Fibroblast of gingiva (primary cell): ENCODE measurements at places on chromosomes 5 and 9.
A peak's percentile ranks its signal among the peaks of the same experiment; 100 is the strongest.

DNA sequence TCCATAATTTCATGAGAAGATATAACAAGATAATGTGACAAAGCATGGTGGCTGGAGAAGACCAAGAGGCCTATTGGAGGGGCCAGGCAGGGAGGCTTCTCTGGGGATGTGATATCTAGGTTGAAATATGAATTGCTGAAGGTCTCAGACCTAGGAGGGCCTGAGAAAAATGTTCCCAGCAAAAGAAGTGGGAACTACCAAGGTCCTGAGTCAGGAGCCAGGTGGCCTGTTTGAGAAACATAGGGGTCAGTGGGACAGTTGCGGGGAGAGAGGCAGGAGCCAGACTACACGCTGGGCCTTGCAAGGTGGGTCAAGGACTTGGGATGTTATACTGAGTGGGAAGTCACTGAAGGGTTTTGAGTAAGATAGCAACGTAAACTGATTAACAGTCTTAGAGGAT lies 216.1 kb downstream of the CFAP90 start:
- DNase-seq = no peak

- peak; percentile 50 for DNase-seq
Measured at GRCh38 chr9:91483189-91483691, 59.6 kb upstream of the NFIL3 start.

GRCh38 chr5:56851258-56851941 lies 36.1 kb downstream of the MAP3K1 start:
- no peak for DNase-seq

- no peak for DNase-seq
Measured at GRCh38 chr9:88015606-88016005, 41.3 kb upstream of the CDK20 start.

- no peak for DNase-seq
Measured at GRCh38 chr9:114559830-114560513, 27.6 kb upstream of the ATP6V1G1 start.

GRCh38 chr5:50853151-50853550 lies 186.7 kb downstream of the PARP8 start:
- DNase-seq = no peak

- DNase-seq = no peak
Measured at GRCh38 chr5:65434122-65434521, 47.6 kb downstream of the ADAMTS6 start.

- peak; percentile 65 for DNase-seq
Measured at GRCh38 chr5:143501310-143502044, 98.0 kb upstream of the NR3C1 start.

DNA sequence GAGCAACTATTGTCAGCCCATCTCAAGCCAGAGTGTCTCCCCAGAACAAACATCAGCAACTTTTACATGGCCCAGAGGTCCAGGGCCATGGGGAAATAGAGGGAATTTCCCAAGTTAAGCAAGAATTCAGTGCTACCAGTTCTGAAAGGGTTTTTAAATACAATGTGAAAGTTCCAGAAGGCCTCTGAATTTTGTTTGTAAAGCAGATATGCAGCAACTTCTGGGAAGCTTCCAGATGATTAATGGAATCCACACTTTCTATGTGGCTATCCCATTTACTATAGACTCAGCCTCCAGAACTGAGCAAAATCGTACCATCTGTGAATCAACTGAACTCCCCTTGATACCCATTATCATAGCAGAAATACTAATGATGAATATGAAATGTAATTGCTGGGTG lies 93.8 kb downstream of the FEM1C start:
- DNase-seq = peak; percentile 93

DNA sequence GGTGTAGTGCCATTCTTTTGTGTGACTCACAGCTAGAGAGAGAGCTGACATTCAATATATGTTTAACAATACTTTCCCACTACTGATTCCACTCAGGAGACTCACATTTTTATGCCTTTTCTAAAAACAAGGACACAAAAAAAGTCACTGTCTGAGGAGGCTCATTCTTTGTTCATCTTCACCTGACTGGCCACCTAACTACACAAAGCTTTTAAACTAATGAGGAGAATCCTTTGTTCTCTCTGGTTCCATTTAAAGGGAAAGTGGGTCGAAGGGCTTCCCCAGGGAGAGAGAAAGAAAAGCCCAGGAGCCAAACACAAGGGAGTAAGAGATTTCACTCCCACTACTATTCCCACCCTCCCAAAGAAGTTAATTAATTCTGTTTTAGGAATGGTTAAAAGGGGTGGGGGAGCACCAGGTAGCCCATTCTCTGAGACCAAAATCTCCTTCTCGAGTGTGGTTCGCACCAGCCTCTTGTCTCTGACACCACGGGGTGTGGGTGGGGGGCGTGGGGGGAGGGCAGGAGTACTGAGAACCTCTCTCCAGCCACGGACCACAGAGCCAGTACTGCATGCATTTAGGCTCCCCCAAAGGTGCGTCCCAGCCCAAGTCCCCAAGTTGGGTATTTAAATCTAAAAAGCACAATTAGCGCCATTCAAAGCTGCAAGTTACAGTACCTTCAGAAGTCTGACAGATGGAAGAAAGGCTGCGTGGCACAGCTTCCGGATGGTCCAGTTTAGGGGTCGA lies 747 bp downstream of the TRPM3 start:
- no peak for DNase-seq

DNA sequence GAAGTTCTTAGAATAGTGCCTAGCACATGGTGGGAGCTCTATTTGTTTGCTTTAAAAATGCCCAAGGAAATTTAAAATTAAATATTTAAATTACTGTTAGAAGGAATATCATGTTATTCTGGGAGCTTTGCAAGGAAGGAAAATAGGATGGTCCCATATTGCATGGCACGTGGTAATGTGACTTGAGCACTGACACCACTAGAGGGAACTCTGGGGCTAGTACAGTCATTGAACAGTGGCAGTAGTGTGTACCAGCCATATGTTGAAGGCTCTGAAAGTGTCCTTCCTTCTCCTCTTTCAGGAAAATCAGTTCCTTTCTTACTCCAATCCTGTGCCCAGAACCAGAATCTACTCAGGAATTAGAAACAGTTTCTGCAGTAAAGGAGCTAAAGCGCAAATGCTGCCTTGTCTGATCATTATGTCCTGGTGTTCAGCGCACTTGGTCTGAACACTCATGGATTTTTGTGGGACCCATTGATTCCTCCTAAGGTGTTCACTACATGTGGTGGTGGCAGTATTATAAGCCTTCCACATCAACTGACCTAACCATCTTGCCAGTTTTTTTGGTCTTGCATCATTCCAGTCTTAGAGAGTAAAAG lies 54.1 kb downstream of the GDA start:
- DNase-seq = peak; percentile 12

DNA sequence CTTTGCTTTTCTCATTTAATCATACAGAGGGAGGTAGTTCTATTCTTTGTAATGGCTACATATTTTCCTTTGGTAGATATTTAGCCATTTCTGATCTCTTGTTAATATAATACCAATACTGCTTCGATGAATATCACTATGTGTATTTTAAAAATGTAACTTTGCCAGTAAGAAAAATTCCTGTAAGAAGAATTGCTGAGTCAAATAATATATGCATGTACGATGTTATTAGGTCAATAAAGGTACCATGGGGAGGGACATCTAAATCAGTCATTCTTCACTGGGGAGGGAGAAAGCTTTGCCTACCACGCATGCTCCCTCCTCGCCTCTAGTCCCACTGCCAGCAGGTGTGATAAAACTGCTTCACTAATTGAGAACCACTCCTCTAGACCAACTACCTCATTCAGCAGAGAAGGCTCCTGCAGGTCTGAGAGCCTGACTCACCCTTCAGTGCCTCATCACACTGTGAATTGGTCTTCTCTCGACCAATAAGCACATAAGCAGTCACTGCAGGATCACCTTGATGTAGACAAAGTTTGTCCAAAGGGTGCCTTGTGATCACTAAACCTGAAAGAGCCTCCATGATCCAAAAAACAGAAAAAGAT lies 56.1 kb upstream of the TBCA start:
- DNase-seq = no peak

- DNase-seq = no peak
Measured at GRCh38 chr5:155024015-155024414, 10.5 kb downstream of the KIF4B start.

DNA sequence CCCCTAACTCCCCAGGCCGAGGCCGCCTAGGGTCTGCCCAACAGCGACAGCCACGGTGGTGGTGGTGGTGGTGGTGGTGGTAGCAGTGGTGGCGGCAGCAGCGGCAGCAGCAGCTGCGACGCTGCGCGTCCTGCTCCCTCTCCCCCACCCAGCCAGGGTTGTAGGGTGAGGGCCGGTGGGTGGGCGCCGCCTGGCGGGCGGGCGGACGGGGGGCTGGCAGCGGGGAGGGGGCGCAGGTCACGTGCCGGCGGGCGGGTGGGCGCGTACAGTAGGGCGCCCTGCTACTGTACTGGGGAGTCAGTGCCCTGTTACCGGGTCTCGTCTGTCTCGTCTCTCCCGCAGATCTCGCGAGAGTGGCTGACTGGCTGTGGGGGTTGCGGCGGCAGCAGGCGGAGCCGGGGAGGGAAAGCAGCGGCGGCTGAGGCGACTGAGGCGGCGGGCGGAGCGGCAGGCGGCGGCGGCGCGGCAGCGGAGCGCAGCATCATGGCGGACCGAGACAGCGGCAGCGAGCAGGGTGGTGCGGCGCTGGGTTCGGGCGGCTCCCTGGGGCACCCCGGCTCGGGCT lies at the start of gene PURA:
PURA (plus strand) TSS at position 411 of the 565 bp plus-strand sequence; CDS start at position 484, 73 bp downstream.
- DNase-seq = peak; percentile 92

DNA sequence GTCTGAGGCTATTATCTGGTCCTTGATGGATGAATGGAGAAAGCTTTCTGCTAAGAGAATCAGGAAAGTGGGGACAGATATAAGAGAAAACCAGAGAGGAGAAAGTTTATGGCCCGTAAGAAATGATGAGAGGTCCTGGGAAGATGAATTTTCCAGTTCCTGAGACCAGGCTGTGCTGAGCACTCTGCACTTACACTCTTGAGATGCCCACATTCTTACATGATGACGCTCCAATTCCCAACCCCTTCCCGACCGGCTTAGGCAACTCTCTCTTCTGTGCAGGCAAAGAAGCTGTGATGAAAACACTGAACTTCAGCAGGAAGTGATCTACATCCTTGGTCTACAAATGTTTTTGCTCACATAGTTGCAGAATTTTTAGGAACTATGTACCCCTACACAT lies 417.0 kb downstream of the ARHGEF28 start:
- DNase-seq = peak; percentile 67

DNA sequence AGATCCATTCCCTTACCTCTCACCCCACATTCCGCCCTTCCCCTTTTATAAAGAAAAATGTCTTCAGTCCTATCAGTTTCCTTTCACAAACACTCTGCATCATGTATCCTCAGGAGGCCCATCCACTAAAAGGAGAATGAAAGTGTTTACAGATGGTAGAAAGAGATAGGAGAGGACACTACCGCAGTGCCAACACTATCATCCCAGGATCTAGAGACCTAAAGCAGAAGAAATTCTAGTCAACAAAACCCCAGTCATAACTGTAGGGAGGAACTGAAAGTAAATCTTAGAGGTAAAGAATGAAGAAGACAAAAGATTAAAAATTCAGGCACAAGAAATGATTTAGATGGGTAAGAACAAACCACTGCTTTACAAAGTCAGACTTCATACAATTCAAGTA lies 114.1 kb downstream of the MLLT3 start:
- DNase-seq = no peak

GRCh38 chr9:28056006-28056405 lies 482.7 kb upstream of the C9orf72 start:
- no peak for DNase-seq

GRCh38 chr5:14148483-14148882 lies 5.3 kb downstream of the TRIO start:
- DNase-seq = no peak

DNA sequence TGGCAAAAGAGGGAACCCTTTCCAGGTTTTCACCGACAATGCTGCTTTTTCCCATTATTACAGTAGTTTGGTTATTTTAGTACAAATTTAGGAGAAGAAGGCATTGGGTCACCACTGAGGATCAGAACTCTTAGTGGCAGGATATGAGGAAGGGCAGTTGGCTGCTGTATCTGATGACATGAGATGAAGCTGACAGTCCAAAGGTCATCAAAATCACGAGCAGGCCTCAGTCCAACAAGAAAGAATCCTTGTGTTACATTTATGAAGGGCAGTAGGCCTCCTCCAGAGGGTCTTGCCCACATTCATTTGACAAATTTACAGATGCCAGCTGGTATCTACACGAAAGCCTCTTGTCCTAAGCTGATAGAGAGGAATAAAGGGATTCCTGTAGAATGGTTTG lies 49.5 kb upstream of the COL15A1 start:
- no peak for DNase-seq

DNA sequence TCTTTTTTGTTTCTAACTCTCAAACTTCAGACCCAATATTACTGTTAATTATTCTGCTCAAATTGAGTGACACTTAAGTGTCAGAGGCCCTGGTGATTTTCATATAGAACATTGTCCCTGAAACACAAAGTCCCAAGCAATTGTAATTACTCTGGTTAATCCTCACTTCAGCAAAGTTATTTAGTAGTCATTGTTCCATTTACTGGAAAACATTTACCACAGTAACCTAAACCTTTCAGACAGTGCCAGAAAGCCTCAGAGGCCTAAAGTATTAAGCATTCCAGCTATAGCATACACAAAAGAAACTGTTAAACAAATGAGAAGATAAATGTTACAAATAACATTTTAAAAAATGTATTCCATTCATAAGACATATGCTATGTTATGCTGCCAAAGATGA lies 237.2 kb upstream of the CDH6 start:
- DNase-seq = no peak

- peak; percentile 73 for DNase-seq
Measured at GRCh38 chr5:140131967-140132409, 6.3 kb downstream of the IGIP start.

DNA sequence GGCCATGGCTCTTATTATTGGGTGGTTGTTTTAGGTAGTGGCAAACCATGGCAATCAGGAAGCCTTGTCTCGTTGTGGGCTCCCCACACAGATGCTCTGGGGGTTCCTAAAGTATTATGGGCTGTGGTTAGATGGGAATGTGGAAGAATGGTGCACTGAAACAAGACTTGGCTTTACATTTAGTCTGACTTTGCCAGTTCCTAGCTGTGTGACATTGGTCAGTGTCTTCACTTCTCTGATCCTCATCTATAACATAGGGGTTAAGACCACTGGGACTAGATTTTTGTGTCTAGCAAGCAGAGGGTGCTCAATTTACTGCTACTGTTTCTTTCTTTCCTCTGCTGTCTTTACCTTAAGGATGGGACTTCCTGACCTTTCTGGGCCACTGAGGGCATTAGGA lies 149.5 kb downstream of the HSPA4 start:
- DNase-seq = no peak

GRCh38 chr9:78958892-78959291 lies 612.9 kb upstream of the TLE4 start:
- no peak for DNase-seq
